ENCODE measurements at places on chromosomes 5 and 9. TPM values are rescaled to one million over a fixed set of nuclear protein-coding genes. Genes with fewer than 3 reads are reported as not detected.

- no peak for DNase-seq
- H3K36me3 ChIP-seq = no peaks in the 10 kb centered on the region
- no peak overlapping the region for H3K27ac ChIP-seq
Measured at GRCh38 chr9:86943201-86944113, 3.8 kb downstream of the GAS1 start.

GRCh38 chr9:114503522-114504340 lies 1.5 kb downstream of the WHRN start:
- H3K27ac ChIP-seq = peak overlapping the region; percentile 49
- peaks cover 45% of the 10 kb centered on the region for H3K27me3 ChIP-seq
- DNase-seq = no peak
- H3K36me3 ChIP-seq = no peaks in the 10 kb centered on the region
- peak overlapping the region; percentile 74 for H3K4me3 ChIP-seq

DNA sequence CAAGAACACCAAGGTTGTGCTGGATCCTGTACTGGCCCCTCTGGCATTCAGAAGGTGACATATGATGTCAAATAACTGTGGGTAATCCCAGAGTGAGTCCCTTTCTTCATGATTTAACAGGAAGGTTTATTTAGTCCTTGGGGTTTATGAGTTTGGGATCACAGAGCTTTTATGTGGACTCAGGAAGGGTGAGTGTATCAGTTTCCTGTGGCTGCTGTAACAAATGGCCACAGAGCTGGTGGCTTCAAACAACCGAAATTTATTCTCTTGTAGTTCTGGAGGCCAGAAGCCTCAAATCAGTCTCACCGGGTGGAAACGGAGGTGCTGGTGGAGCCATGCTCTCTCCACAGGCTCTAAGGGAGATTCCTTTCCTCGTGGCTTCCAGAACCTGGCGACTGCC lies 157.7 kb downstream of the MELK start:
- no peaks in the 10 kb centered on the region for H3K27me3 ChIP-seq
- no peaks in the 10 kb centered on the region for H3K36me3 ChIP-seq
- peaks cover 7% of the 10 kb centered on the region for H3K4me1 ChIP-seq

DNA sequence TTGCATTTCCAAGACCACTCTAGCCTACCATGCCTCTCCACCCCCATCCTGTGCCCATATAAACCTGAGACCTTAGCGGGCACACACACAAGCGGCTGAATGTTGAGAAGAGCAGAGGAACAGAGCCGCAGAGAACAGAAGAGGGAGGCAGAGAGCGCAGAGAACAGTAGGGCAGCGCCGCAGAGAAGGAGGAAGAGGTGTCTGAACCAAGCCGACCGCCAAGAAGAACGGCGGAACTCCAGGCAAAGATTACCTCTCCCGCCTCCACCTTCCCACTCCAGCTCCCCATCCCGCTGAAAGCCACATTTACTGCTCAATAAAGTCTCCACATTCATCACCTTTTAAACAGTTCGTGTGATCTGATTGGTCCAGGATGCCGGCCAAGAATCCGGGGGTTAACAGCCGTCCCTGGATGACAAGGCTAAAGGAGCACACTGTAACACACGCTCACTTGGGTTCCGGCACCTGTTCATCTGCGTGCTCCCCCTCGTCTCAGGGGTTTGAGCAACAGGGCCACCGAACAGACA lies 33.2 kb downstream of the GRIN3A start:
- H3K27me3 ChIP-seq = peaks cover 25% of the 10 kb centered on the region
- H3K4me3 ChIP-seq = peak overlapping the region; percentile 40
- peaks cover 3% of the 10 kb centered on the region for H3K4me1 ChIP-seq
- H3K27ac ChIP-seq = no peak overlapping the region
- H3K36me3 ChIP-seq = no peaks in the 10 kb centered on the region
- DNase-seq = no peak

- peaks cover 35% of the 10 kb centered on the region for H3K4me1 ChIP-seq
- H3K36me3 ChIP-seq = peaks cover 5% of the 10 kb centered on the region
- no peak overlapping the region for H3K27ac ChIP-seq
- no peak for DNase-seq
- H3K27me3 ChIP-seq = no peaks in the 10 kb centered on the region
- H3K4me3 ChIP-seq = no peak overlapping the region
Measured at GRCh38 chr5:107917983-107918382, 247.2 kb upstream of the EFNA5 start.

- H3K36me3 ChIP-seq = no peaks in the 10 kb centered on the region
- no peak for DNase-seq
- H3K27me3 ChIP-seq = no peaks in the 10 kb centered on the region
- no peak overlapping the region for H3K27ac ChIP-seq
Measured at GRCh38 chr5:41186143-41186542, 27.2 kb downstream of the C6 start.

GRCh38 chr9:21817176-21817575 lies 14.7 kb downstream of the MTAP start:
- no peak for DNase-seq
- H3K4me3 ChIP-seq = no peak overlapping the region
- peaks cover 48% of the 10 kb centered on the region for H3K36me3 ChIP-seq
- H3K4me1 ChIP-seq = peaks cover 17% of the 10 kb centered on the region
- H3K27me3 ChIP-seq = no peaks in the 10 kb centered on the region

- H3K27ac ChIP-seq = no peak overlapping the region
- no peak for DNase-seq
Measured at GRCh38 chr5:104265531-104266140, 703.0 kb upstream of the NUDT12 start.

GRCh38 chr9:99210572-99210971 lies 11.2 kb downstream of the ALG2 start:
- no peak overlapping the region for H3K27ac ChIP-seq
- no peak overlapping the region for H3K4me3 ChIP-seq
- H3K36me3 ChIP-seq = peaks cover 10% of the 10 kb centered on the region
- no peaks in the 10 kb centered on the region for H3K4me1 ChIP-seq
- DNase-seq = no peak
- H3K27me3 ChIP-seq = peaks cover 34% of the 10 kb centered on the region

DNA sequence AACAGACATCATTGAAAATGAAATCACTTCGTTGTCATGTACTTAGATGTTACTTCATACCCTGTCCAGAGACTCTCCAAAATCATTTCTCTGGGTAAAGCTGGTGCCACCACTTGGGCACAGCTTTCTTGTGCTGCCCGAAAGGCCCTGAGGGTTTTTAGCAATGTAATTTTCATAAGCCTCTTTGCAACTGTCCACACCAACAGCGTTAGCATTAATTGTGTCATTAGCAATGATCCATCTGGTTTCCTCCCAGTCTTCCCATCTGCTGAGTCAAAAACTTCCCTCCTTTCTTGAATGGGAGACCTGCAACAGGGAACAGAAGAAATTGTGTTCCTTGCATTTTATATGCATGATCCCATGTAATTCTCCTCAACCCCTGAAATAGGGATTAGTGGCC lies 8.6 kb upstream of the MSX2 start:
- no peak for DNase-seq
- H3K27ac ChIP-seq = no peak overlapping the region
- H3K4me1 ChIP-seq = no peaks in the 10 kb centered on the region

GRCh38 chr5:7849681-7850394 lies 1.1 kb downstream of the CFAP90 start:
- H3K4me3 ChIP-seq = peak overlapping the region; percentile 16
- H3K27me3 ChIP-seq = peaks cover 60% of the 10 kb centered on the region
- H3K27ac ChIP-seq = no peak overlapping the region
- H3K36me3 ChIP-seq = peaks cover 1% of the 10 kb centered on the region
- peaks cover 19% of the 10 kb centered on the region for H3K4me1 ChIP-seq

- H3K36me3 ChIP-seq = no peaks in the 10 kb centered on the region
- no peaks in the 10 kb centered on the region for H3K27me3 ChIP-seq
- H3K4me1 ChIP-seq = no peaks in the 10 kb centered on the region
Measured at GRCh38 chr5:160175438-160176218, 53.7 kb upstream of the FABP6 start.

GRCh38 chr5:14812166-14812565 lies 59.4 kb downstream of the ANKH start:
- no peak overlapping the region for H3K27ac ChIP-seq
- H3K4me3 ChIP-seq = no peak overlapping the region
- H3K4me1 ChIP-seq = peaks cover 53% of the 10 kb centered on the region
- DNase-seq = no peak

- DNase-seq = no peak
- H3K27me3 ChIP-seq = peaks cover 76% of the 10 kb centered on the region
- no peaks in the 10 kb centered on the region for H3K4me1 ChIP-seq
- H3K27ac ChIP-seq = no peak overlapping the region
Measured at GRCh38 chr5:72177538-72177937, 70.3 kb downstream of the MAP1B start.

DNA sequence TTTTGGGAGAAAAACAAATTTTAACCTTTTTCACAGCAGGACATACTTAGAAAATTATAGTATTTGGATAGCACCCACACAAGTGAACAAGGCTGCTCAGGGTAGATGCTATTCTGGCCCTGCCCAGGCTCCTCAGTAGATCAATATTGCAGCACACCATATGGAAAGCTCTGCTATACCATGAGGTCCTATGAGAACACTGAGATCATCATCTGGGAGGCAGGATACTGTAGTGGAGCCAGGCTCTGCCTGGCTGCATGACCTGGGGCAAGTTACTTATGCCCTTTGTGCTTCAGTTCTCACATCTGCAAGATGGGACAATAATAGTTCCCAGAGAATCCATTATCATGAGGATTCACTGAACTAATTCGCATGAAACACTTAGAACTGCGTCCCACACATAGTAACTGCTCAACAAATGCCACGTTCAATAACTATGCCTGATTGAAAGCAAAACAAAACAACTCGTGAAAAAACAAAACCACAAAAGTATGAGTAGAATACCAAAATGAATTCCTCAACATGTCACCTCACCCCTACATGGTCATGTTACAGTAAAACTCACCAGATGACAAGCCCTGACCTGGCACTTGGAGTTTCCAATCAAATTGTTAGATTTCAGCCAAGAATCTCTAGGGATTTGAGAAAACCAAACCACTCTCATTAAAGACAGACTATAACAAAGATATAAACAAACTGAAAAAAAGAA lies 31.9 kb downstream of the ARSB start:
- H3K27me3 ChIP-seq = no peaks in the 10 kb centered on the region
- no peak overlapping the region for H3K4me3 ChIP-seq
- H3K4me1 ChIP-seq = peaks cover 27% of the 10 kb centered on the region
- no peak for DNase-seq
- H3K36me3 ChIP-seq = peaks cover 27% of the 10 kb centered on the region

GRCh38 chr9:69936427-69936826 lies 107.2 kb upstream of the MAMDC2 start:
- no peaks in the 10 kb centered on the region for H3K36me3 ChIP-seq
- DNase-seq = no peak
- no peaks in the 10 kb centered on the region for H3K4me1 ChIP-seq
- H3K27ac ChIP-seq = no peak overlapping the region
- H3K4me3 ChIP-seq = no peak overlapping the region

DNA sequence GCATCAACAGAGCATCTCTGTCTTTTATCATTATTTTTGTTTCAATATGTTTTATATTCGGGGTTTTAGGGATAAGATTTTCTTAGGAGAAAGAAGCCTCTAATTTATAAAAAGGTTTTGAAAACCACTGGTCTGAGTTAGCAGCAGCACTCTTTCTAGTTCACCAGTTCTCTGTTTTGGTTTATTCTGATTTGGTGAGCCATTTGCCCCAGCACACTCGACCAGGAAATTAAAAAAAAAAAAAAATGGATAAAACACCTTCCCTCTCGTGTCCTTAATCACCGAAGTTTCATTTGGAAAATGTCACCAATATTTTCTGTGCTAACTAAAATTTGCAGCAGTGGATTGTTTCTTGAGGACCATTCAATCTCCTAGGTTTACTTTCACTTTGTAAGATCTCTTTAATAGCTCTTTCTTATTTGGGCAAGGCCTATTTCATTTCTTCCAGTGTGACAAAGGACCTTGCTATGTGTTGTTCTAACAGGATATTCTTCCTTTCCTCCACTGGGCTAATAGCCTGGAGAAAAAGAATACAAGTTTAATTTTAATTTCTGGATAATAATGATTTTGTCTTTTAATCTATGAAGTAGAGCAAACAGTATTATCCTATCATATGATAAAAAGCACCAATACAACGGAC lies 57.8 kb upstream of the ANXA1 start:
- H3K4me3 ChIP-seq = peak overlapping the region; percentile 20
- peaks cover 2% of the 10 kb centered on the region for H3K4me1 ChIP-seq
- no peak for DNase-seq
- H3K36me3 ChIP-seq = no peaks in the 10 kb centered on the region
- H3K27ac ChIP-seq = no peak overlapping the region

DNA sequence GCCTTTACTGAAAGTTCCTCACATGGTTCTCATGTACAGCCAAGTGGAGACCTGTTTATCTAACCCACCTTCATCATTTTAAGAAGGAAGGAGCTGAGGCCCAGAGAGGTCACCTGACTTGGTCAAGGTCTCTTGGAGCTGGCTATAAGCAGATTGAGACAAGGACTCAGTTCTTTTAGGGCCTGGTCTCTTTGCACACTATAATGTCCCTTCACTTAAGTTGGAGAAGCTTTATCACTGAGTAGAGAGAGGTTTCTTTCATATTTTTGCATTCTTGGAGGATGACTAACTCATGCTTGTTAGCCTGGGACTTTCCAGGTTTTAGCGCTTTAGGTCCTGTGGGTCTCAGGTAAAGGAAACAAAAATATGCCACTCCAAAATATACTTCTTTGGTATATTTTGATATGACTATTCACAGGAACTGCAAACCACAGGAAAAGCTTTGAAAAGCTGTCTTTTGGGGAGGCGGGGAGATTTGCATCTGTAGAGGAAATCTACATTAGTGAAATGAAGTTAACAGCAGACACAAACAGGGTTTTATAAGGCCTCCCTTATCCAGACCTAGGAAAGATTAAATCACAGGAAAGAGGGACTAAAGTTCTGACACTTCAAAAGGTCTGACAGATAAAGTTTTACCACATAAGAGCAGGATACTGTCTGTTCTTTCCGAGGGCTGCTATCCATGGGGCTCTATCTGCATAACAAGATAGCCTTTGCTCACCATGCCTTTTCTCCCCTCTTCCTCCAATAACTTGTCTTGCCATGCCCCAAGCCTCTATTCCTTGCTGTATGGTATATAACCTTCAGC lies 95.8 kb upstream of the ANKRD55 start:
- H3K36me3 ChIP-seq = peaks cover 8% of the 10 kb centered on the region
- no peaks in the 10 kb centered on the region for H3K27me3 ChIP-seq
- DNase-seq = peak; percentile 69
- peak overlapping the region; percentile 21 for H3K4me3 ChIP-seq
- peaks cover 56% of the 10 kb centered on the region for H3K4me1 ChIP-seq

GRCh38 chr9:35972093-35972492 lies 14.1 kb upstream of the OR2S2 start:
- peaks cover 82% of the 10 kb centered on the region for H3K27me3 ChIP-seq
- no peak overlapping the region for H3K27ac ChIP-seq
- H3K36me3 ChIP-seq = peaks cover 6% of the 10 kb centered on the region
- H3K4me1 ChIP-seq = peaks cover 10% of the 10 kb centered on the region

Gene PCDHAC1
- total RNA-seq = not detected

Gene FABP6
- total RNA-seq = not detected

Gene S100Z
- total RNA-seq = 0.42 TPM

Gene WNT8A
- not detected for total RNA-seq

Gene XRCC4
- total RNA-seq = 11.3 TPM

Gene SMIM33
- total RNA-seq = 0.07 TPM

Gene THBS4
- total RNA-seq = 3.4 TPM

Gene C9orf78
- 77.7 TPM for total RNA-seq

Gene SLC36A3
- not detected for total RNA-seq

Gene PCSK1
- total RNA-seq = not detected

Gene PTGS1
- total RNA-seq = 1.0 TPM

Gene FSTL4
- total RNA-seq = not detected

All from activated CD8-positive, alpha-beta memory T cell treated with anti-CD3 and anti-CD28 coated beads, Interleukin-2, amount 10 ng/mL, durations not matched to agents 7 days and 5 days (primary cell).